ENCODE measurements at places on chromosomes 6 and 20. TPM values are rescaled to one million over a fixed set of nuclear protein-coding genes. Genes with fewer than 3 reads are reported as not detected.

The CUTA gene
- 169 TPM for total RNA-seq

The SSTR4 gene
- not detected for total RNA-seq

The CCM2L gene
- total RNA-seq = not detected

The MAPK13 gene
- 44.9 TPM for total RNA-seq

The TUBB1 gene
- 5.0 TPM for total RNA-seq

The BMP6 gene
- 0.13 TPM for total RNA-seq

The PPP1R11 gene
- 55.6 TPM for total RNA-seq

The TINAG gene
- total RNA-seq = not detected

The GGTLC1 gene
- not detected for total RNA-seq

The RIPK1 gene
- 31.7 TPM for total RNA-seq

- H3K4me1 ChIP-seq = peaks cover 33% of the 10 kb centered on the region
- no peak overlapping the region for H3K27ac ChIP-seq
- H3K4me3 ChIP-seq = no peak overlapping the region
Measured at GRCh38 chr20:62714006-62714405, 5.4 kb downstream of the NTSR1 start.

DNA sequence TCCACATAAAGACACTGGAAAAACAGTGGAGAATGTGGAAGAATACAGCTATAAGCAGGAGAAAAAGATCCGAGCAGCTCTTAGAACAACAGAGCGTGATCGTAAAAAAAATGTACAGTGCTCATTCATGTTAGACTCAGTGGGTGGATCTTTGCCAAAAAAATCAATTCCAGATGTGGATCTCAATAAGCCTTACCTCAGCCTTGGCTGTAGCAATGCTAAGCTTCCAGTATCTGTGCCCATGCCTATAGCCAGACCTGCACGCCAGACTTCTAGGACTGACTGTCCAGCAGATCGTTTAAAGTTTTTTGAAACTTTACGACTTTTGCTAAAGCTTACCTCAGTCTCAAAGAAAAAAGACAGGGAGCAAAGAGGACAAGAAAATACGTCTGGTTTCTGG is 57.1 kb downstream of the MAP3K4 start:
- H3K27ac ChIP-seq = no peak overlapping the region
- H3K36me3 ChIP-seq = peaks cover 27% of the 10 kb centered on the region

DNA sequence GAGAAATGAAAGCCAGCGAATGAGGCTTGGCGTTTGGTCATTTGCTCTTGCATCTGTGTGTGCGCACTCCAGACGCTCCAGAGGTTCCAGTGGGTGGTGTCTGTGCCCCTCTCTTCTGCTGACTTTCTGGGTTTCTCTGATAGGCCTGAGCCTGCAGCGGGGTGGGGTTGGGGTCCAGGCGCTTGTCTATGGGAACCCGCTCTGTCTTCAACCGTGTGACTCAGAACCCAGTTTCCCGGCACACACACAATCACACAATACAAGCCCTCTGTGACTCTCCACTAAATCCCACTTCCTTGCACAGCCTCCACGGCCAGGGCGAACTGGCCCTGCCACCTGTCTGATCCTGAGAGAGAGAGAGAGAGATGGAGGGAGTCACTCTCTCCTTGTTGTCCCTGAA is 24.6 kb downstream of the RBM38 start:
- no peaks in the 10 kb centered on the region for H3K36me3 ChIP-seq
- no peak for DNase-seq
- H3K4me1 ChIP-seq = peaks cover 17% of the 10 kb centered on the region
- no peaks in the 10 kb centered on the region for H3K27me3 ChIP-seq
- no peak overlapping the region for H3K27ac ChIP-seq

DNA sequence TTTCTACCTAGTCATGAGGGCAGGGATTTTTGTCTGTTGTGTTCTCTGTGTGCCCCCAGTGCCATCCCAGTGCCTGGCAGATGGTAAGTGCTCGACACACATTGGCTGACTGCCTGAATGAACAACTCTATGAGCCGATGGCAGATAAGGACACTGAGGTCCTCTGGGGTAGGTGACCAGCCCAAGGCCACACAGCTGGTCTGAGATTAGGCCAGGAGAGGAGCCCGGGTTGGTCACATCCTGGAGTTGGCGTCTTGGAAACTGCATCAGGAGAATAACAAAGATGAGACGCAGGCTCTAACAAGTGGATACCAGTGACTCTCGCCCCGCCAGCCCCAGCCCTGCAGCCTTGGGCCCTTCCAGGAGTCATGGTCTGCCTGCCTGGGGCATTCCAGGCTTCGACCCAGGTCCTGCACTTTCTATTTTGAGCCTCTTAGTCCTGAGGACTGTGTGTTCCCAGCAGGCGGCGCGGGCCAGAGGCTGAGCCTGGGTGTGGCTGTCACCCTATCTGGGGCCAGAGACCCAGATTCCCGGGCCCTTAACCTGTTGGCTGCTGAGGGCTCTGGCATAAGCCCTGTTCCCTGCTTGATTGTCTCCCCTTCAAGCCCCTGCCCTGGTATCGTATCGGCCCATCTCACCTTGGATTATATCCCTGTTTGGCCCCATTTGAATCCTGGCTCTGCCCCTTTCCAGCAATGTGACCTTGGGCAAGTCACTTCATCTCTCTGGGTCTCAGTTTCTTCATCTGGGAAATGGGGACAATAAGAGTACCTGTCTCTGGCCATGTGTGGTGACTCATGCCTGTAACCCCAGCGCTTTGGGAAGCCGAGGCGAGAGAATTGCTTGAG is 88.3 kb downstream of the CEBPB start:
- H3K27ac ChIP-seq = no peak overlapping the region
- H3K36me3 ChIP-seq = no peaks in the 10 kb centered on the region
- DNase-seq = no peak
- no peak overlapping the region for H3K4me3 ChIP-seq
- no peaks in the 10 kb centered on the region for H3K27me3 ChIP-seq

GRCh38 chr20:49479785-49480184 is 2.7 kb downstream of the KCNB1 start:
- H3K27ac ChIP-seq = no peak overlapping the region
- peaks cover 2% of the 10 kb centered on the region for H3K4me1 ChIP-seq
- DNase-seq = no peak
- no peak overlapping the region for H3K4me3 ChIP-seq
- H3K27me3 ChIP-seq = peaks cover 71% of the 10 kb centered on the region
- no peaks in the 10 kb centered on the region for H3K36me3 ChIP-seq

DNA sequence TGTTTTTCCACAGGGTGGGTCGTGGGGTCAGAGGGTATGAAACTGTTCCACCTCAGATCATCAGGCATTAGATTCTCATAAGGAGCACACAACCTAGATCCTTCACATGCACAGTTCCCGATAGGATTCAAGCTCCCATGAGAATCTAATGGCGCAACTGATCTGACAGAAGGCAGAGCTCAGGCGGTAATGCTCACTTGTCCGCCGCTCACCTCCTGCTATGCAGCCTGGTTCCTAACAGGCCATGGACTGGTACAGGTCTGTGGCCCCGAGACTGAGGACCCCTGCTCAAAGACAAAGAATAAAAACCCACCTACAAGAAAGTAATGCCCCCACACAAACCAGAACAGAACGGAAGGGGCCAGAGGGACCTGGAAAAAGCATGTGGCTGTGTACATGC is 76.1 kb upstream of the SNX9 start:
- H3K27ac ChIP-seq = no peak overlapping the region
- no peaks in the 10 kb centered on the region for H3K27me3 ChIP-seq
- H3K4me1 ChIP-seq = peaks cover 5% of the 10 kb centered on the region

DNA sequence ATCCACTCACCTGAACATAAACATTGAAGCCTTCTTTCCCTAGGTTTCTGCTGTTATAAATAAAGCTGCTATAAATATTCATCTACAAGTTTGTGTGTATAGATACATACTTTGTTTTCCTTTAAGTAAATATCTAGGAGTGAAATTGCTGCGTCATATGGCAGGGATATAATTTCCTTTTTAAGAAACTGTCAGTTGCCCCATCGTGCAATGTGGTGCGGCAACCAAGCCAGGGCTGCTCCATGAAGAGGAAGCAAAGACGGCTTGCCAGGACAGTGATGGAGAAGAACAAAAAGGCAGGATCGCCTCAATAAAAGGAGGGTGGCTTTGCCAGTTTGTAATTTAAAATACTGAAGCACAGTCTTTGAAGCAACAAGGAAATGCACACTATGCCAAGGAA is 36.6 kb downstream of the CITED2 start:
- H3K27me3 ChIP-seq = no peaks in the 10 kb centered on the region
- H3K4me1 ChIP-seq = peaks cover under 1% of the 10 kb centered on the region
- no peak for DNase-seq
- no peak overlapping the region for H3K4me3 ChIP-seq
- H3K36me3 ChIP-seq = no peaks in the 10 kb centered on the region

DNA sequence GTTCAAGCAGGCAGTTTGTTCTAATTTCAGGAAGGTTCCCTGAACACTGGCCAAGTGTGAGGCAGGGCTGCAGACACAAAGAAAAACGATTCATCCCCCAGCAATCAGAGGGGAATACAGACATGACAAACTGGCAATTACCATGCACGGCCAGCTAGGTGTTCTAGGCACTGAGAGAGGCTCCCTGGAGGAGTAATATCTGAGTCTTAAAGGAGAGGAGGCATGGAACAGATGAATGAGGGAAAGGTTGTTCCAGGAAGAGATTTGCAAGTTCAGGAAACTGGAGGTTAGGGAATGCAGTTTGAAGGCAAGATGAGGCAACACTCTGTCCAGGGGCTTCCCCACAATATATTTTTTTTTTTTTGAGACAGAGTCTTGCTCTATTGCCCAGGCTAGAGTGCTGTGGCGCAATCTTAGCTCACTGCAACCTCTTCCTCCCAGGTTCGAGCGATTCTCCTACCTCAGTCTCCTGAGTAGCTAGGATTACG is 11.1 kb downstream of the RRAGD start:
- no peaks in the 10 kb centered on the region for H3K36me3 ChIP-seq
- DNase-seq = no peak
- H3K4me3 ChIP-seq = no peak overlapping the region
- H3K4me1 ChIP-seq = no peaks in the 10 kb centered on the region
- H3K27me3 ChIP-seq = no peaks in the 10 kb centered on the region

DNA sequence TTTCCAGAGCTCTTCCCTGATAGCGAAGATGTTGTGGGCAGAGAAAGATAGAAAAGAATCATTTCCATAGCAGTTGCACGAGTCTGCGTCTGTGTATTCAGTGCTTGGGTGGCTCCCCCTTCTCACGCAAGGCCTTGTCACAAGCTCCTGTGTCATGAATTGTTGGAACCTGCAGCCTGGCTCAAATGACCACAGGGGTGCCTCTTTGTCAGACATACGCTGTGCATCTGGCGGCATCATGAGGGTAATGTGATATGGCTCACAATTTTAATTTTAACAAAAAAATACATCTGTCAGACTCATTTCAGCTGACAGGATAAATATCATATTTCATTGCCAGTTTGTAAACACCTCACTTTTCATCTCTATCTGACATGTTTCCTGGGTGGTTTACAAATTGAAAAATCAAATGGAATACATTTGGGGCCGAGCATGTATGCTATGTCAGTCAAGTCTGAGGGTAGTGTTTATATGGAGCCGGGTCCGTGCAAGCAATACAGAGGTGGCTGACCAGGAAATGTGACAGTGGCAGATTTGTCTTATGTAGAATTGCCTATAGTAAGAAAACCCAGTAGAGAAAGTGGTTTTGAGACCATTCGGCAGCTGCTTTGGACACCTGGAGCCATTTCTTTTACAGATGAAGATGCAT is 90.9 kb downstream of the CAP2 start:
- H3K27me3 ChIP-seq = no peaks in the 10 kb centered on the region
- H3K4me3 ChIP-seq = no peak overlapping the region
- no peaks in the 10 kb centered on the region for H3K4me1 ChIP-seq
- no peaks in the 10 kb centered on the region for H3K36me3 ChIP-seq
- DNase-seq = no peak

GRCh38 chr20:41905199-41905598 is 287.0 kb upstream of the CHD6 start:
- H3K27ac ChIP-seq = no peak overlapping the region
- H3K36me3 ChIP-seq = no peaks in the 10 kb centered on the region
- H3K4me3 ChIP-seq = no peak overlapping the region
- DNase-seq = no peak
- no peaks in the 10 kb centered on the region for H3K4me1 ChIP-seq
- no peaks in the 10 kb centered on the region for H3K27me3 ChIP-seq

DNA sequence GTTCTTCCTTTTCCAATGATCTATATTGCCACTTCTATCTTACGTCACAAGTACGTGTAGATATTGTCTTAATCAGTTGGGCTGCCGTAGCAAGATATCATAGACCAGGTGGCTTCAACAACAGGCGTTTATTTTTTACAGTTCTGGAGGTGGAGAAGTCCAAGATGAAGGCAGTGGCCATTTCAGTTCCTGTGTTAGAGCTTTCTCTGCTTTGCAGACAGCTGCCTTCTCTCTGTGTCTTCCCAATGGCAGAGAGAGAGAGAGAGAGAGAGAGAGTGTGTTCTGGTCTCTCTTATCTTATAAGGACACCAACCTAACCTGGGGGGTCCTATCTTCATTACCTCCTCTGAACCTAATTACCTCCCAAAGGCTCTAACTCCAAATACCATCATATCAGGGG is 8.3 kb downstream of the HSF2 start:
- H3K36me3 ChIP-seq = peaks cover 5% of the 10 kb centered on the region
- H3K4me1 ChIP-seq = peaks cover 60% of the 10 kb centered on the region
- H3K27me3 ChIP-seq = no peaks in the 10 kb centered on the region
- DNase-seq = no peak
- no peak overlapping the region for H3K4me3 ChIP-seq

- no peak overlapping the region for H3K4me3 ChIP-seq
- no peak overlapping the region for H3K27ac ChIP-seq
- no peaks in the 10 kb centered on the region for H3K4me1 ChIP-seq
- DNase-seq = no peak
- H3K36me3 ChIP-seq = no peaks in the 10 kb centered on the region
Measured at GRCh38 chr6:7579851-7580250, 10.1 kb upstream of the SNRNP48 start.

DNA sequence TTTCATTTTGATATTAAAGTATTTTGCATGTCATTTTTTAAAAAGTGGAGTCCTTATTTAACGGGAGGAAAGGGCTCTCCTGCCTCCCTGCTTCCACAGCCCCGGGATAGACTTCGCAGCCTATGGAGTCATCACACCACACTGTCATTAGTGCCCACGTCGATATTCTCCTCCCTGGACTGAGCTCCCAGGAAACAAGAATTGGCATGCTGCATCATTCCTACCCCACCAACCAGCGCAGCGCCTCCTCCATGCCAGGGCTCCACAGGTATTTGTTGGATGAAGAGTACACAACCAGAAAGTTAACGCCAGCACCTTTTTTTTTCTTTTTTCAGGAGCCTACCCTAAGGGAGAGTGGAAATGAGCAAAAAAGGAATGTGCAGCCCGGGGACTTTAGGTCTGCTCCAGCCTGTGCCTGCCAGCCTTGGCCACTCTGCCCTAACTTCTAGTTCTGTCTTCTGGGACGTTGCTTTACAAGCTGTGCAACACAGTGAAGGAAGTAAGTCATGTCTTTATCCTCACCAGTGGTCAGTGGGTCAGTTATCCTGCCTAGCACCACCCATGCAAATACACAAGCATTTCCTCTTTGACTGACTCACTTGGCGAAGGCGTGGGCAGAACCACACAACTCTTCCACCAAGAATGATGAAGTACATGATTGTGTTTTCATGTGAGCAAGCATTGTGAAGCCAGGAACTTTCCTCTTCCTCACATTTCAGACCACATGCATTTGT is 180.7 kb upstream of the UST start:
- H3K4me3 ChIP-seq = no peak overlapping the region
- peaks cover 10% of the 10 kb centered on the region for H3K4me1 ChIP-seq
- H3K36me3 ChIP-seq = no peaks in the 10 kb centered on the region
- peaks cover 21% of the 10 kb centered on the region for H3K27me3 ChIP-seq
- no peak for DNase-seq
